ENCODE measurements at places on chromosomes 1 and 21.

DNA sequence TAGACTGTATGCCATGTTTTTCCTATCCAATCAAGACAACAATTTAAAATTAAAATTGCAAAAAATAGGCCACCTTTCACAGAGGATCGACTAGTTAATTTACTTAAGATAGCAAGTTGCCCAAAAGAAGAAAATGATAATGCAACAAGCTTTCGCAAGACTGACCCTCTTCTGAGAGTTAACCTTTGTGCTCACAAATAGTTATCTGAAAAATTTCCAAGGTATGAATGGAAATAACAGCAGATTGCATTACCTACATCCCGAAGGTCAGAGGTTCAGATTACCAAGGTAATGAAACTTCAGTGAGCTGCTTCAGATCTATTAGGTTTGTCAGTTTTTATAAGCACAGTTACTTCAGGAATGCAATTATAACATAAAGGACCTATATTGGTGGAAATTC lies 298.0 kb downstream of the KCTD3 start:
- DNase-seq = no peak

DNA sequence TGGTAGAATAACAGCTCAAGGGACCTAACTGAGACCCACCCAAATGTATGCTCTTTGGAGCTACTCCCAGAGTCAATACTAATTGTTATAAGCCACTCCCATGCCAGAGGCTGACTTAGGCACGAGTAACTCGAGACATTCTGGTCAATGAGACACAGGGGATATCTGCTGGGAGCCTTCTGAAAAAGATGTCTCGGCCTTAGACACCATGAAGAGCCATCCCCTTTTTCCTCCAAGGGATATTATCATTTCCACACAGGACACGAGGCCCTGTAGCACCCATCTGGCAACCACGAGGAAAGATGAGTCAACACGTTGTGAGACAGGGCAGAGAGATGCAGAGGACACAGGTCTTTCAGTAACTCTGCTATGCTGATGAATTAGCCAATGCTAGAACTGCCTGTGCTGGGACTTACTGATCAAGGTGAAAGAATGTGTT lies 30.7 kb downstream of the ITPKB start:
- no peak for DNase-seq

- no peak for DNase-seq
These were observed 118.4 kb downstream of the KCNN3 start for GRCh38 chr1:154751690-154752089.

GRCh38 chr1:57464756-57465155 lies 40.9 kb upstream of the DAB1 start:
- DNase-seq = no peak

DNA sequence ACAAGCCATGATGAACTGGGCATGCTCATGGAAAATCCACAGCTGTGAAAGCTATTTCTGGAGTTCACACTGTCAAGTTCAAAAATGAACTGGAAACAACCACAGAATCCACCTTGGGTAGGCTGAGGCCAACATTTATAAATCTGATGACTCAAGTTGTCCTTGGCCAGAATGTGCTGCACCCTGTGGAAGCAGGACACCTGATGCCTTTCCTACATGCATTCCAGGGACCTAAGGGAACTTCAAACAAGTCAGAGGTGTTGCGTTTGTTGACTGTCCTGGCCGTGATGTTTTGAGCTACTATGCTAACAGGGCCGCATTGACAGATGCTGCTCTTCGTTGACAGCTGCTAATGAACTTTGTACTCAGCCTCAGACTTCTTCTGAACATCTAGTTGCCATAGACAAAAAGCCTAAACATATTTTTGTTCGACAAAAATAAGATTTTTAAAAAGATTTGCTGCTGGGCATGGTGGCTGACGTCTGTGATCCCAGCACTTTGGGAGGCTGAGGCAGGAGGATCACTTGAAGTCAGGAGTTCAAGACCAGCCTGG lies 127.9 kb upstream of the SLC45A1 start:
- DNase-seq = no peak

GRCh38 chr1:234381699-234382555 lies 8.7 kb downstream of the COA6 start:
- DNase-seq = no peak

DNA sequence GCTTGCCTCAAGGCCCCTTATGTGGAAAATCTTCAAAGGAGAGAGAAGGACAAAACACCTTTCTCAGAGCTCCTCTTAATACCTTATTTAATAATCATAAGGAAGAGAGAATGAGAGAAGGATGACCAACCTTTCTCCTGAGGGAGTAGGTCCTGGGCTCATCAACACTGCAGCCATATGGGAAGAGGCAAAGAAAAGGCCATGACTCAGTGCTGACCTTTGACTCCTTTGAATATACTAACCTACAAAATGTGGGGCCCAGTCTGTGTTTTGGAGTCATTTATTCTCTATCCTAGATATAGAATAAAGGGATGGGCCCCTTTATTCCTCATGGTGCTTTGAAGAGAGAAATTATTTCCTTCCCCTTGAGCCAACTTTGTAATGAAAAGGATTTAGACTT lies 38.3 kb downstream of the CAMSAP2 start:
- DNase-seq = no peak

DNA sequence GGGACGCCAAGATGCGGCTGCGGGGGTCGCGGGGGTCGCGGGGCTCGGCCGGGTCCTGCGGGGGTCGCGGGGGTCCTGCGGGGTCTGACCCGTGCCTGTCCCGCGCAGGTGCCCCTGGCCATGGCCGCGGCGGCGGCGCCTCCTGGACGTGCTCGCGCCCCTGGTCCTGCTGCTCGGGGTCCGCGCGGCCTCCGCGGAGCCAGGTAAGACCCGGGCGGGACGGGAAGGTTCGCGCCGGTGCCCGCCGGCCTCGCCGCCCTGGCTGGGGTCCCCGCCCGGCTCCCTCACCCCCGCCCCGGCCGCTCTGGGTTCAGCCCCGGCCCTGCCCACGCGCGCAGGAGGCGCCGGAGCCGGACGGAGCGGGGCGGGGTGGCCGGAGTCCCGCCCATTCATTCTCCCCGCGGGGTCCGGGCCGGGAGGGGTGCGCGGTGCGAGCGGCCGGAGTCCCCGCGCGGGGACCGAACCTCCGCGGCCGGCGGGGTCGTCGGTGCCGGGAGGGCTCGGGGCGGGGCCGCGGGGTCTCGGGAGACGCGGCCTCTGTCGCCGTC lies 380 bp downstream of the COL18A1 start:
- DNase-seq = no peak

DNA sequence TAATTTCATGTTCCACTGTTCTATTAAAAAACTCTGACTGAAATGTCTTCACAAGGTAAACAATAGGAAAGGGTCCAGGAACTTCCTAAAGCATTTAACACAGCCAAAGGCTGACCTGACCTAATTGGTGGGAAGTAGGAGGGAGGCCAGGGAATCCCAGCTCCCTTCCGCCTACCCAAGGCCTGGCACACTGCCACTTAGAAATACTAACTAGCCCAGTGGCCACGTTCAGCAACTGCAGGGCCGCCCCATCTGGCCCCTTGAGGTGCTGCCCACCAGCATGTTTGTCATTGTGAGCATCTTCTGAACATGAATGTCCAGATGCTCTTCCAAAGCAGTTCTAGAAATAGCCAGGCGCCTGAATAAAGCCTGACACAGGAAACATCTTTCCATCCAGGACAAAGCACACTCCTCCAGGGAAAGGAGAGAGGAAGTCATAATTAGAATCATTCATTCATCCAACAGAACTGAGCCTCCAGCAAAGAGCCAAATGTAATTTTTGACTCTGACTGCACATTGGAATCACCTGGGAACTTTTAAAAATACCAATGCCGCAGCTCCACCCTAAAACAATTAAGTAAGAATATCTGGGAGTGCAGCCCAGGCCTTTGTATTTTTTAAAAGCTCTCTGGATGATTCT lies 44.6 kb upstream of the BCL9 start:
- DNase-seq = no peak

DNA sequence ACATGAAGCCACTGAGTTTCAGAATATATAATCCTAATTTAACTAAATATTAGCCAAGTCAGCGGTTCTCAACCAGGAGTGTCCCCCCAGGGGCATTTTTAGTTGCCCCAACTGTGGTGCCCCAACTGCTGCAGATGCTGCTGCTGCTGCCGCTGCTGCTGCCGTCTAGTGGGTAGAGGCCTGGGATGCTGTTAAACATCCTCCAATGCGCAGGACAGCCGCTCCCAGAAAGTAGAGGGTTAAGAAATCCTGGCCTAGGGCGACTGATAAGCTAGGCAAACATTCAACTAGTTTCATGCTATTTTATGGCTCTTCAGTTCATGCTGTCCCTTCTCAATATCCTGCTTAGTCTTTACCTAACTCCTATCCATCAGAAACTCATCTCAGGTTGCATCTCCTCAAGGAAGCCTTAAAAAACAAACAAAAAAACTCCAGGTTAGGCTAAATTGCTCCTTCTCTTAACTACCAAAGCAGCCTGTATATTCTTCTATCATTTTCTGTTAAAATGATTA lies 9.9 kb upstream of the DCAF6 start:
- no peak for DNase-seq

GRCh38 chr1:53062708-53063591 lies 937 bp downstream of the PODN start:
- DNase-seq = no peak

GRCh38 chr1:68046885-68047658 lies 3.4 kb downstream of the DIRAS3 start:
- no peak for DNase-seq

GRCh38 chr1:115746021-115746690 lies 22.4 kb downstream of the CASQ2 start:
- DNase-seq = no peak

- no peak for DNase-seq
These were observed 3.5 kb upstream of the TMCO2 start for GRCh38 chr1:40244138-40244744.

- no peak for DNase-seq
These were observed 41.5 kb downstream of the SLC35F3 start for GRCh38 chr1:233945979-233946378.

DNA sequence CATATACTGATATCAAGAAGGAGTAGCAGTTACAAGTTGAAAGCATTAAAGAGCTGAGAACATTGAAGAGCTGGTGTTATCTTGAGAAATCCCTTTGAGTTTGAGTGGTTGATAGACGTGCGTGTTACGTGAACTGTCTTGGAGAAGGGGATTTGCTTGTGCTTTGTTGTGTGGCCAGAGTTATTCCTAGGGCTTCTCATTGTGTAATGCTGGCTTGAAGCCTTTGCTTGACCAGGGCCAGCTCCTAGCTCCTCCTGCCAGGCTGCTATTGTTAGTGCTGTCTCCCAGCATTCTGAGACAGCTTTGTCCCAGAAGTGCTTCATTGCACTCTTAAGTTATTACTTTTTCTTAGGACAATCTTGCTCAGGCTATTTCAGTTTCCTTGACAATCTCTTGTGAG lies 116.2 kb upstream of the KCNK2 start:
- DNase-seq = no peak

DNA sequence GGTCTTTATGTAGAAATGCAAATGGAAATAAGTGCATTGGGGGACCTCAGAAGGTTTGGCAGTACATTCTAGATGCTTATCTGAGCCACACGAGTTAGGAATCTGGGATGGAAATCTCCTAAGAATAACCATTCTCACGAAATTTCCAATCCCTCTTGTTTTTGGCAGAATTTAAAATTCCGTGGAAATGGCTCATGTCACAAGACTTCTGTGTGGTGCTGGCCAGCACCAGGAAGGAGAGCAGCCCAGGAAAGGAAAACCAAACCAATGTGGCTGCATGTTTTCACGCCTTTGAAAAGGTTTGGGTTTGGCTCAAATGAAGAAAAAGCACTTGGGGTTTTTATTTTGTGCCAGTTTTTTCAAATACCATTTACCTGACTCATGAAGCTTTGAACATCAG lies 80.1 kb upstream of the KCNK2 start:
- no peak for DNase-seq

DNA sequence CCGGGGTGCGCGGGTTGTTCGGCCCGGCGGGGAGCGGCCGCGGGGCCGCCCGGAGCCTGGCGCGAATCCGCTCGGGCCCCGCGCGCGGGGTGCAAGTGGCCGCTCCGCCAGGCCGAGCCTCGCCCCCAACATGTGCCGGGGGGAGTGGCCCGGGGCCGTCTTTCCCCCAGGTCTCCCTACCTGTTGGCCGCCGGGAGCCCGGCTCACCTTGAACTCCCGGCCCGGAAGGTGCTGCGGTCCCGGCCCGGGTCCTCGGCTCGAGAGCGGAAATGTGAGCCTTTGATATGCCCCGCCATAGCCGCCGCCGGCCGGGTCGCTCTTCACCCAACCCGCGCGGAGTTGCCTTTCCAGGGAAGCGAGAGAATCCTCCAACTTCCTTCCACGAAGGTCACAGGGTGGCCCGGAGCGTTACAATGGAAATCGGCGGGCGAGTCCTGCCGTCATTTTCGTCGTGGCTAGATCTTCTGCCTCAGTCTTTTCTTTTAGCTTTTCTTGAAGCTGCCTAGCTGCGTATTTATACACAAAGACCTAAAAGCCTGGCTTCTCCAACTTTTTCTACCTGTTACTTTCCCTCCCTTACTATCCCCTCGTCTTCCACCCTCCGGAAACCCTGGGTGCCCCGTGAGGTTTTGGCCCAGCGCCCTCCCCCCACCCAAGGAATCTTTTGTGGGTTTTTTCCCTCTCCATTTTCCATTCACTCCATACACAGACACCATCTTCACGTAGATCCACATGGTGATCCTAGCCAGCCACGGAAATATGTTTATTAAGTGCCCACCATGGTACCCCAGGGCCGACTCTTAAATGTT lies 867 bp downstream of the PTGFRN start:
- peak; percentile 10 for DNase-seq

GRCh38 chr1:119139857-119140176 lies 636 bp downstream of the WARS2 start:
- no peak for DNase-seq

GRCh38 chr1:161111527-161111926 lies 6.3 kb downstream of the PFDN2 start:
- DNase-seq = no peak

DNA sequence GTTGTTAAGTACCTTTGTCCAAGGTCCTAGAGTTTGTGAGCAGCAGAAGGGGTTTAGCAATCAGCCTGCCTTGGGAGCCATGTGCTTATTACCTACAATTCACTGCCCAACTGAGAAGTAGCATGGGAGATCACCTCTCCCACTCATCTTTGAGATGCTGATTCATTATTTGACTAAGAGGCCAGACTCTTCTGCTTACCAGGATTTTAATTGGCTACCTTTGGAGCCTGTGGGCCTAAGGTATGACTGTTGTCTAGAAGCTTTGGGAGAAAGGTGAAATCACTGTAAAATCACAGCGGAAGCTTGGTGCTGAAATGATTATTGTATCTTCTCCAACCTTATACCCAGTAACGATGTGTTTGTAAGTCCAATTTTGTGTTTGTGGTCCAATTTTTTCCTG lies 213.4 kb downstream of the ST6GALNAC3 start:
- no peak for DNase-seq

DNA sequence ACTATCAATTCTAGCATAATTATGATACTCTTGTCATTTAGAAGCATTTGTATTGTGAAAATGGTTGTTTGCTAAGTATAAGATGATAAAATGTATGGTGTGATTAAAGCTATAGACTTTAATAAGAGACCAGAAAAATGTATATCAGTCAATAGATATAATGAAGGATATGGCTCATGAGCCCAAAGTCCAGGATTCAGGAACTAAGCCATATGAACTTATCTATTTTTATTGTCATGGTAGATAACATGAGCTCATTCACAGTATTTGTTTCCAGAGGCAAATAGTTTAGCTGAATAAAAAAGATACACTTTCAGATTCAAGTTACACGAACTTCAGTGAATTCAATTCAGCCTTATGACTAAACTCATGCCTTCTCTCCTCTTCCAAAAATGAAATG lies 32.7 kb downstream of the PRDX6 start:
- DNase-seq = no peak

All from stimulated activated CD8-positive, alpha-beta memory T cell treated with anti-CD3 and anti-CD28 coated beads, Interleukin-2, amount 100 ng/mL, for 1 hour (primary cell).